Caco-2 (cell line): ENCODE measurements at places on chromosomes 7 and 10.

DNA sequence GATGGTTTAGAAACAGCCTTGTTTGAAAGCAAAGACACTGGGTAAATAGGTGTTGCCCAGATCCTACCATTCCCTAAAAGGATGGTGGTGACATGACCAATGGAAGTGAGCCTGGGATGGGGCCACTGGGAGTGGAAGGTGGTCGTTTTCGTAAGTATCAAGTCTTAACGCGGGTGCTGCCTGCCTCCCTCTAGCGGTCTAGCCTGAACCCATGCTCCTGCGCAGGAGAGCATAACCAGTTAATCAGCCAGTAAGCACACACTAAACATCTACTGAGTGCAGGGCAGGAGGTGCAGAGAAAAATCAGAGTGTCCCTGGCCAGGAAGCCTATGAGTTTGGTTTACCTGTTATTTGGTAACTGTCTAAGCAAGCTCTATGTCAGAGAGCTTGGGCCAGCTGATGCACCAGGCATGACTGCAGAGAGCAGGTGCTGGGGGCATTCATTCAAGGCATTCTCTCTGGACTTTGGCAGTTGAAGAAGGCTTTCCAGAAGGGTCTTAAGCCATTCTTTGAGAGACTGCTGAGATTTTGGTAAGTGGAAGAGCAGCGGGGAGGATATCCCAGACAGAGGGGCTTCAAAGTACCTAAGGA is 930 bp downstream of the GARIN1A start:
- DNase-seq: no peak

GRCh38 chr10:69317626-69318105 is 39.4 kb downstream of the HK1 start:
- no peak for DNase-seq

DNA sequence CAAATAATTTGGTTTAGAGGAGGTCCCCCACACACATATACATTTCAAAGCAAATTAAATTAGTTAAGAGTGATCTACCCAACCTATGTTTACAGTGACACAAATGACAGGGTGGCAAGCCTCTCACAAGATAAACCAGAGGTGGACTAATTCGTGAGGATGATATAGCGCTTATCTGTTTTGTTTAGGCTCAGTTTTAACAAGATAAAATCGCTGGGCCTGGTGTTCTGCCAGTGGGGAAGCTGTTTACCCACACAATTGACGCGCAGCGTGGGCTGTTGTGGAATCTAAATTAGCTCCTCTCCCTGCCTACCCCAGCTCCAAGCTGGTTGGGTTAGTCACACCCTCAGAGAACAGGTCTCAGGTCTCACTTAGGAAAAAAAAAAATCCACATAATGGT is 16.7 kb upstream of the PLXNA4 start:
- no peak for DNase-seq

- DNase-seq: peak; percentile 64
These were observed 179.2 kb upstream of the BET1 start for GRCh38 chr7:94183289-94183749.

GRCh38 chr7:148697256-148698006 is 1.3 kb upstream of the CUL1 start:
- no peak for DNase-seq

DNA sequence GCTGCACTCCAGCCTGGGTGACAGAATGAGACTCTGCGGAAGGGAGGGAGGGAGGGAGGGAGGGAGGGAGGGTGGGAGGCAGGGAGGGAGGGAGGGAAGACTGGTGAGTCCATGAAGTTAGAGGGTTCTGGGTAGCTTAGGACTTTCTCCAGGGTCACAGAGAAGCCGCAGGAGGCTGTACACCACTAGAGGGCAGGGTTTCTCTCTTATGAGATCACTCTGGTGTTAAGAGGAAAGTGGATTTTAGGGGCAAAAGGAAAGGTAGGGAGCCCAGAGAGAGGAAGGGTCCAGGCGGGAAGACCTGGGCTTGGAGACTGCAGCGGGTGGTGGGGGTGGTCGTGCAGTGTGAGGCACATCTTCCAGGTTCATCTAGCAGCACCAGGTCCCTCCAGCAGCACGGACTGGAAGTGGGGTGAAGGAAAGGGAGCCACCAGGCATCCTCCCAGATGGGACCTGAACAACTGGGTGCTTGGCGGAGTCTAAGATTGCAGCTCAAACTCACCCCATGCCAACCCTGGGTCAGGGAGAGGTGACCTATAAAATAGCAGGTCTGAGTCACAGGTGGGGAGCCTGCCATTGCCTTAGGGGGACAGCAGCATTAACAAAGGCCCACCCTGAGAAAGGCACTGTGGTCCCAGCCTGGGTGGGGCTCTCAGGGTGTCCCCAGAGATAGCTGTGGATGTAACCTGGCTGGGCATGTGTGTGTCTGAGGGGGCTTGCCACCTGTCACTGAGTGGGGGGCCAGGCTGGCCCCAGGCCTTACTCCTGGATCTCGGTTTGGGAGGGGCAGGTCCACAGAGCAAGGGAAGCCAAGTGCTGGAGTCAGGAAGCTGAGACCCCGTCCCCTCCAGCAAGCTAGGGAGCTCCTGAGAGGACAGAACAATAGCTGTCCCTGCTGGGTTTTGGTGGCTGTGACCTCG is 48.5 kb upstream of the SLC29A3 start:
- peak; percentile 86 for DNase-seq

DNA sequence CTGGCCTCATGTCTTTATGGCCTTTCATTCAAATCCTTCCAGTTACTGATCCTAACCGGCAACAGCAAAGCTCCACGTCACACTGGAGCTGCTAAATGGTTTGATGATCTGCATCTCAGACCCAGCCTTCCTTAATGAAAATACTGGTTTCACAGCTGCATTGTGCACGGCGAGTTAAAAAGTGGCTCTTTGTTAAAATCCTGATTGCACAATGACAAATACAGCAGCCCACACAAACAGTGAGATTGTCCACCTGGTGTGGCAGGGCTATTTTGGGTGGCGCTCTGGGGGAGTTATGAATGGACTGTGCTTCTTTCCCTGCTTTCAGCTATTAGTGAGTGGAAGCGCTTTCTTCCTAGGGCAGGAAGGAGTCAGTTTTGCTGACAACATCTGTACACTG is 63.4 kb upstream of the C1QL3 start:
- DNase-seq: no peak

GRCh38 chr7:136887317-136887716 is 18.9 kb downstream of the CHRM2 start:
- DNase-seq: no peak

DNA sequence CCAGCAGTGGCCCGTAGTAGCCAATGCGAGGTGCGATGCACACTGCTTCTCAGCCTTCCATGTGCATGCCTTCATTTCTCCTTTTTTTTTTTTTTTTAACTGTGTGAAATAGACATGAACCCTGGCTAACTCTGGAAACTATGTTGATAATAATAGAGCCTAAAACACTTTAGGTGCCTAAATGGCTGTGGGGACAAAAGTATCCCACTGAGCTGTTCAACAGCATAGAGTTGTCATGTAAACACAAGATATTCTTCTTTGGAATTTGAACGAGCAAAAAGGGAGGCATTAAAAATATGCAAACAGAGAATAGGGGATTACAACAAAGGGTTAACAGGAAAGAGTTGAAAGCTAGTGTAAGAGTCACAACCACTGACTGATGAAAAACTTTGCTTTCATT is 162.1 kb upstream of the NOBOX start:
- no peak for DNase-seq
